ENCODE measurements at places on chromosomes 4 and X.

DNA sequence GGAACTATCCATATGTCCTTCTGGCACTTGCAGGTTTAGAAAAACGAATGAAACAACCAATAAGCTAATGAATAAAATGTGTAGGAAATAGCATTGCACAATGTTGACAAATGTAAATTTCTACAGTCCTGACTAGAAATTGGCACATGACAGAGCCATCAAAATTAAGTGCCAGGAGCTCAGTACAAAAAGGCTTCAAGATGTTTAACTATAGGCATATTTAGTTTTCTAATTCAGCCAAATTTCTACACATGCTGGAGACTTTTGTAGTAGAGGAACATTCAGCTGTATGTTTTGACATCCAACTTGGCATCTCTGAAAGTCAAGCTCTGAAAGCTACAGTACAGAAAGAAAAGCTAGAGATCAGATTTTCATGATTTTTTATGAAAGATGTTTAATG, 1999.4 kb upstream of the AGA start:
- no peak for DNase-seq

- no peak for DNase-seq
Observed at GRCh38 chr4:183053681-183054080, 45.4 kb upstream of the WWC2 start.

DNA sequence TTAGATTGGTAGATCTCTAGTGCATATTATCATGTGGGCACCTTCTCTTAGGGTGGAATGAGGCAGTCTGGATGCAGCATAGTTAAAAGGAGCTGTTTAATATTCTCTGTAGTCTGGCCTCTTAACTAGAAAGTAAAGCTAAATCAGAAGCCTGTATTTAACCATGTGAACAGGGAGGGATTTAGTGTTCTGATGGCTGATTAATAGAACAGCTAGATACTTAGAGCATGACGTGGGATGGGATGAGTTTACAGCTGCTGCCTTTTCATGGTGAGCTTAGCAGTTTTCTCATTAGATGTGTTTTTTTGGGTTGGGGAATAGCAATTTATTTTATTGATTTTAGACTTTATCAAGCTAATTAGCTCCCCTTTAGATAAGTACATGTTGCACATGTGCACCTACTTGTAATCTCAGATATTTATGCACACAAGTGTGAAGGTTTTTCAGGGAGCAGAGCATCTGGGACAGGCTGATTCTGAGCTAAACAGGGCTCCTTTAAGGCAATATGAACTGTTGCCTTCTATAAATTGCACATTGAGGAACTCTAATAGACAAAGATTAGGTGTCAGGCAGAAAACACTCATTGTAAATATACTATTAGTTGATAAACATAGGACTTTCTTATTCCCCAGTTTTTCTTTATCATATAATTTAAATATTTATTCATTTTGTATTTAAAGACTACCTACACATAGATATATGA, 34.1 kb downstream of the YIPF6 start:
- no peak for DNase-seq

GRCh38 chrX:139844163-139844562, 88.7 kb downstream of the ATP11C start:
- no peak for DNase-seq

GRCh38 chrX:80266287-80266686, 154.0 kb upstream of the TENT5D start:
- DNase-seq, result no peak
